ENCODE measurements at places on chromosomes 12 and 14.

GRCh38 chr12:55736780-55737580 is 5.9 kb upstream of the GDF11 start:
- peak; percentile 69 for DNase-seq

DNA sequence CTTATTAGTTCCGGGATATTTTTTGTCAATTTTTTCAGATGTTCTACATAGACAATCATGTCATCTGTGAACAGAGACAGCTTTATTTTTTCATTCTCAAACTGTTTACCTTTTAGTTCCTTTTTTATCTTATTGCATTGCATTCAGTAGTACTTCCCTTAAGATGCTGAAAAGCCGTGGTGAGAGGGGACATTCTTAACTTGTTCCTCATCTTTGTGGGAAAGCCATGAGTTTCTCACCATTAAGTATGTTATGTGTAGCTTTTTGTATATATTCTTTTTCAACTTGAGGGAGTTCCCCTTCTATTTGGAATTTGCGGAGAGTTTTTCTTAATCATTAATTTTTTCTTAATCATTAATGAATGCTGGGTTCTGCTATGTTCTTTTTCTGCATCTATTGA is 1727.1 kb upstream of the SEL1L start:
- no peak for DNase-seq

GRCh38 chr14:64074961-64075612 is 219.1 kb downstream of the ESR2 start:
- peak; percentile 4 for DNase-seq

GRCh38 chr12:65602610-65603295 is 221.5 kb upstream of the HMGA2 start:
- peak; percentile 89 for DNase-seq

DNA sequence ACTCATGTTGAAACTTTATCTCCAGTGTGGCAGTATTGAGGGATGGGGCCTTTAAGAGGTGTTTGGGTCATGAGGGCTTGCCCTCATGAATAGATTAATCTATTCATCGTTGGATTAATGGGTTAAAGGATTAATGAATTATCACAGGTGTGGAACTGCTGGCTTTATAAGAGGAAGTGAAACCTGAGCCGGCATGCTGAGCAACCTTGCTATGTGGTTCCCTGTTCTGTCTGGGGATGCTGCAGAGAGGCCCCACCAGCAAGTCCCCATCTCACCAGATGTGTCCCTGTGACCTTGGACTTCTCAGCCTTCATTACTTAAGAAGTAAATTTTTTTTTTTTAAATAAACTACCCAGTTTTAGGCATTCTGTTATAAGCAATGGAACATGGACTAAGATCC is 109.6 kb downstream of the DYRK2 start:
- no peak for DNase-seq

DNA sequence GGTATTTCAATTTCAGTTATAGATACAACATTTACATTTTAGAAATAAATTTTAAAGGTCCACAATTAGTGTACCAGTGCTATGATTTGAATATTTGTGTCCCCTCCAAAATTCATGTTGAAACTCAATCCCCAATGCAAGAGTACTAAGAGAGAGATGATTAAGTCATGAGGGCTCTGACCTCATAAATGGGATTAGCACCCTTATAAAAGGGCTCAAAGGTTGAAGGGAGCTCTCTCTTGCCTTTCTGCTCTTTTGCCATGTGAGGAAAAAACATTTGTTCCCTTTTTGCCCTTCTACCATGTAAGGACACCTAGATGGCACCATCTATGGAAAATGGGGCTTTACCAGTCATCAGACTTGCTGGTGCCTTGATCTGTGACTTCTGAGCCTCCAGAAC is 25.8 kb upstream of the CNOT2 start:
- no peak for DNase-seq

DNA sequence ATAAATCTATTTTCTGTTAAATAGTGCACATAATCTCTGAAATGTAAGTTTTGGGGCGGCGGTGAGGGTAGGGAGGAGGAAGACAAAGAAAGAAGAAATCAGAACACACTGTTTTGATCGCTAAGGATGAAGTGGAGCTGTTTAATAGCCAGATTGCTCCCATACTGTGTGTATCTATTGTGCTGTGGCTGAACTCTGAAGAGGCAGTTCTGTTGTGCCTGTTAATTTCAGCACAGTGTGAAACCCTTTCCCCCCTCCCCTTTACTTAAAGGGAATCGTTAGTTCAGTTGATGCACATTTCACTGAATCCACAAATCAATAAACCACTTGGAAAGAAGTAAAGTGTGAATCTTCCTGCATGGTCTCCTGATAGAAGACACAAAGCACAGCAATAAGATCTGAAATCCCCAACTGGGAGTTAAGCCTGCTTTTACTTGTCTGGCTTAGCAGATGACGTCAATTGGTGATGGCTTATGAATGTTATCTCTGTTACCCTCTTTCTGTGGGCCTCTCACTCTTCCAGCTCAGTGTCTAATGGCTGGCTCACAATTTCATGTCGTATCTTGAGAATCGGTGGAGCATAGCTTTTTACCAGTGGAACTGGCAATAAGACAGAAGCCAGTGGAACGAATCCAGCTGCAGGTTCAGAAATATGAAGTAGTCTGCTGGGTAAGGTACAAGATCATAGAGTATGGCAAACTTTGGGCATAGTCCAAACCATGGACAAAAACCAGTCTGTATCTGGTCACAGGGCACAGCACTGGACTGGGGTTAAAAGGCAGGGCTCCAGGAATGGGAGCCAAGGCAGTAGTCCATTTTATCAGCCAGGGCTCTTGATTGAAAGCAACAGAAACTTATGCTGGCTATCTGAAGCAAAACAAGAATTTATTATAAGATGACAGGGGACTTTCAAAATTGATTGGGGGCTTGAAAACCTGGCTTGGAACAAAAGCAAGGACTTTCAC is 413.5 kb upstream of the SEL1L start:
- DNase-seq, result no peak

- DNase-seq, result no peak
Measured at GRCh38 chr12:62533087-62533754, 66.6 kb downstream of the MON2 start.

- DNase-seq, result no peak
Measured at GRCh38 chr12:106051853-106052531, 86.8 kb downstream of the NUAK1 start.

DNA sequence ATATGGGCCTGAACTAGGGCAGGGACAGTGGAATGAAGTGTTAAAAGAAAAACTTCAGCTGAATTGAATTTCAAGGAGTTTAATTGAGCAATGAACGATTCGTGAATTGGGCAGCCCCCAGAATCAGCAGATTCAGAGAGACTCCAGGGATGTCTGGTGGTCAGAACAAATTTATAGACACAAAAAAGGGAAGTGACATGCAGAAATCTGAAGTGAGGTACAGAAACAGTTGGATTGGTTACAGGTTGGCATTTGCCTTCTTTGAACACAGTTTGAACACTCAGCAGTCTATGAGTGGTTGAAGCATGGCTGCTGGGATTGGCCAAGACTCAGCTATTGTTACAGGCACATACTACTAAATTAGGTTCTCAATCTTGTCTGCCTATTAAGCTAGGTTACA is 9.7 kb upstream of the TBPL2 start:
- no peak for DNase-seq

GRCh38 chr14:63881926-63882325 is 29.1 kb downstream of the SYNE2 start:
- no peak for DNase-seq

- no peak for DNase-seq
Measured at GRCh38 chr12:110637869-110638441, 24.0 kb downstream of the TCTN1 start.

- DNase-seq, result no peak
Measured at GRCh38 chr12:1882850-1883470, 35.5 kb downstream of the CACNA2D4 start.

DNA sequence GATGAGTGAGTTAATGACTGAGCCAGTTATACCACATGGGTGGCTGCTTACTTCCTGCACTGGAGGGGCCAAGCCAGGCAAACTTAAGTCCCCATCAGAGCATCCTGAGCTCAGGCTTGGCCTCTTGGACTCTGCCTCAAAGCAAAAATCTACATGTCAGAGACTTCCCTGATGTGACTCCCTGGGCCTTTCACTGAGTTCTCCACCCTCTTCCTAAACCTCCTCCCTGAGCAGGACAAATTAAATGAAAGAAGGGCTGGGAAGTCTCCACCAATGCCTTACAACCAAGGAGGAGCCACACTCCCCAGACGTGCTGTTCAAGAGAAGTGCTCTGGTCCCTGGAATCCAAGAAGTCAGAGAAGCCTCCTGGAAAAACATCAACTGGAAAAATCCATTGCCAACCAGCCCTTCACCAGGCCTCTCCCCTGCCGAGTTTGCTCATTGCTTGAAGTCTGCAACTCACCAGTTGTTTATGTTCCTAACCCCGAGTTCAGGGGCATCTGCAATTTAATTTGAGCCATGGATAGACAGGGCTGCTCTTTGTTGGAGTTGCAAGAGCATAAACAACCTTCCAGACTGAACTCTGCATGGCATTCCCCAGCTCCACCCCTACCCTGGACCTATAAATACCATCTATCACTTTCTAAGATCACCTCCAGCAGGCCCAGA is 160.5 kb downstream of the ANO2 start:
- no peak for DNase-seq

DNA sequence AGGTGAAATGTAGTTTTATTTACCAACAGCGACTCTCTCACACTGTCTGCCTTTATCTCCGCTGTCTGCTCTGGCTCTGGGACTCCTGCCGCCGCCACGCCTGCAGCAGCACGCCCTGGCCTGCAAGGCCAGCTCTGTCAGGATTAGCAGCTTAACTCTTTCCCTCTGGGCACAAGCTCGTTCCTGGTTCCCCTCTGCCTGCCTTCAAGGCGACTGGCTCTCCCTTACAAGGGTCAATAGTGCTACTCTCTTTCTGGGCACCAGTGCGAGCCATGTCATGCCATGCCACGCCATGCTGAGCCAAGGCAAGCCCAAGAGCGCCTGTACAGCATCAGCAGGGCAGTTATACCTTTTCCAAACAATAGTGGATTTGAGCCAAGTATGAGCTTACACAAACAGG is 3.6 kb upstream of the CLEC2B start:
- DNase-seq, result no peak

- peak; percentile 71 for DNase-seq
Measured at GRCh38 chr14:76924371-76925096, 98.3 kb downstream of the LRRC74A start.

DNA sequence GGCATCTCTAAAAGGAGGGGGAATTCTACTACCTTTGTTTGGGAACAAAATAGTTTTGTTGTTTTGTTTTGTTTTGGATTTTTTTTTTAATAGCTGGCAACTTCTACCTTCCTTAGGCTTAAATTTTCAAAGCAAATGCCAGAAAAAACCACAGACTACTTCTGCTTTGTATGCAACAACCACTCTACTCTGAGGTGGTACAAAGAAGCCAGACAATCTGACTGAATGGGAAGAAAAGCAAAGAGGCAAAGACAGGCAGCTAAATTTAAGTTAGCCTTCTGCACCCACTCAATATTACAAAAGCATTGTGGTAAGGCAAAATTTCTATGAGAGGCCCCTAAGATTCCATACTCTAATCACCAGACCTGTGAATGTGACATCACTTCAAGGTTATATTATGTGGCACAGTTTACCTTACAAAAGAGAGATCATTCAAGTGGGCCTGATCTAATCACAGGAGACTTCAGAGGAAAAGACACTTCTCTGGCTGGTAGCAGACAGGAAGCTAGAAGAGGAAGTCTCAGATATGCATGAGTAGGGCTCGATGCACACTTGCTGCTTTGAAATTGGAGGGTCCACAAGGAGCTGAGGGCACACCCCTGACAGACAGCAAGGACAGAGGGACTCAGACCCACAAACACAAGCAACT is 566.6 kb downstream of the RPS29 start:
- DNase-seq, result no peak

GRCh38 chr12:118034429-118035189 is 18.1 kb downstream of the RFC5 start:
- no peak for DNase-seq

DNA sequence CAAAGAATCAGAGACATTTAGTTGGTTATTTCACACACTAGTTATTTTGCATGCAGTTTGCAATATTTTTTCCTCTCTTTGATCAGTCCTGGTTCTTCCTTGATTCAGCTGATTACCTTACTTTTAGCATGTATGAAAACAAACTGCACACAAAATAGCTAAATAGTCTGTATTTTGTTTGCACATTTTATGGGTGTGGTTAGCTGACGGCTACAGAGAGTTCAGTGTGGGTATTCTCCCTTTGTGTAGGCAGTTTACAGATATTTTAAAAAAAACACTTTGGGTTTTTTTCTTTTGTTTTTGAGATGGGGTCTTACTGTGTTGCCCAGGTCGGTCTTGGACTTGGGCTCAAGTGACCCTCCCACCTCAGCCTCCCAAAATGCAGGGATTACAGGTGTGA is 28.5 kb downstream of the TOGARAM1 start:
- no peak for DNase-seq

- DNase-seq, result no peak
Measured at GRCh38 chr12:20469300-20469699, 101.0 kb downstream of the PDE3A start.

- DNase-seq, result no peak
Measured at GRCh38 chr12:92039046-92039445, 106.6 kb downstream of the BTG1 start.

GRCh38 chr14:24079491-24080141 is 8.3 kb downstream of the CPNE6 start:
- no peak for DNase-seq

GRCh38 chr12:109542014-109542413 is 31.3 kb downstream of the MMAB start:
- DNase-seq, result no peak

DNA sequence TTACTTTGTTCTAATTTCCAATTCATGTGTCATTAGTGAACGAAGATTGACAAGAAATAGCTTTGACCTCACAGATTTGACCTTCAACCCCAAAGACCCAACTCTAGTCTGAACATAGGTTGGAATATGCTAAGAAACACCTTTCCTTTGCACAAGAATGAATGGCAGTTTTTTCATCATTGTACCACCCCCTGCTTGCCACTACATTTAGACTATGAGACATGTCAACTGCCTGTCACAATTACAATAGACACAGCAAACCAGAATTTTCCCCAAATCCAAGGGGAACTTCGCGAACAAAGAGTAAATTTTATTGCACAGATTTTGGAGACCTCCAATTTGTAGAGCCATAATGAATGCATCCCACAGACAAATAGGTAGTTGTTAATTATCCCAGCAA is 535.4 kb downstream of the PRKD1 start:
- no peak for DNase-seq

DNA sequence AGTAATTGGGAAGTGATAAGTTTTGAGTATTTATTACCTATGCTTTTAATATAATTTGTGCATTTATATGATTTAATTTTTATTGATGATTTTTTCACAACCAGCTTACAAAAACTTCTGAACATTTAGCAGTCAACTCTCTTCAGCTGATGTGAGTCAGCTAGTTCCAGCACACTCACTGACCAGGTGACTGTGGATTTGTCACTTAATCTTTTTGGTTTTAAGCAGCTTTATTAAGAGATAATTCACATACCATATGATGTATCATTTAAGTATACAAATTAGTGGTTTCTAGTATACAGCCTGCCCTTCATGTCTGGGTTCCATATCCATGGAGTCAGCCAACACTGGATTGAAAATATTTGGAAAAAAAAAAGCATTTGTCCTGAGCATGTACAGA is 103.5 kb downstream of the SYNE2 start:
- no peak for DNase-seq

GRCh38 chr12:75883241-75883640 is 148.3 kb downstream of the PHLDA1 start:
- DNase-seq, result no peak

- DNase-seq, result no peak
Measured at GRCh38 chr12:85672436-85672835, 163.8 kb downstream of the RASSF9 start.

All from A549 (cell line).